ENCODE measurements at places on chromosomes 5 and 9.

DNA sequence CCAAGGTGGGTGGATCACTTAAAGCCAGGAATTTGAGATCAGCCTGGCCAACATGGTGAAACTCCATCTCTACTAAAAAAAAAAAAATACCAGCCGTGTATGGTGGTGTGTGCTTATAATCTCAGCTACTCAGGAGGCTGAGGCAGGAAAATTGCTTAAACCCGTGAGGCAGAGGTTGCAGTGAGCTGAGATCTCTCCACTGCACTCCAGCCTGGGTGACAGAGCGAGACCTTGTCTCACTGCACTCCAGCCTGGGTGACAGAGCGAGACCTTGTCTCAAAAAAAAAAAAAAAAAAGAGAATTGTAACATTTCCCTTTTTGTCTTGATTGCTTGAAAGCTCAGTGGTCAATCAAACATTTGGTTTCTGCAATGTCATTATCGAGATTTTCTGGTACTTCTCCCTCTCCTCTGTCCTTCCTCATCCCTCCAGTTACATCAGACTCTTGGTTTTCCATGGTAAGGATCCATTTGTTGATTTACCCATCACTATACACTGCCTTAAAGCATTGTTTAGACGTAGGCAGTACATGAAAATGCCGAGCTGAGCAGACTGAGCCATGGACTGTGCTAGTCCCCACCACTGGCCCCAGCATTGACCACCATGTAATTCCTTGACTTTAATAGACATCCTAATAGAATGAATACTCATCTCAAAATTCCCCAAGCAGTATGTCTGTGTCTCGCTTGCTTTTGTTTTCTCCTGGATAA, 11.5 kb upstream of the AIF1L start:
- DNase-seq: no peak

GRCh38 chr9:98374385-98375051, 119.1 kb upstream of the TBC1D2 start:
- DNase-seq: no peak

- no peak for DNase-seq
Measured at GRCh38 chr5:20678386-20678785, 690.4 kb upstream of the CDH18 start.

DNA sequence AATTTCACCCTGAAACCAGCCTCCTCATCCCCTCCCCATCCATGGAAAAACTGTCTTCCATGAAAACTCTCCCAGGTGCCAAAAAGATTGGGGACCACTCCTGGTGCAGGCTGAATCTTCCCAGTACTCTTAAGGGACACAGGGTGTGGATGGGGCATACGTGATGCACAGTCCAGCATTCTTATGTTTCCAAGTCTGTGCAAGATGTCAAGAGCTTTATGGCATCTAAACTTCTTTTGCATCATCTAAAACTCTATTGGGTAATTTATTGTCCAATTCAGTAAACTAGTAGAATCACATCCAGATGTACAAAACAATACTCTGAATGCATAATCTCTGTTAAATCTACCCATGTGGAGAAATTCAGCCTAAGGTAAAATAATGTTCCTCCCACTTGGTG, 9.3 kb upstream of the FGD3 start:
- no peak for DNase-seq

- peak; percentile 85 for DNase-seq
Measured at GRCh38 chr9:99823681-99824377, 2.1 kb downstream of the NR4A3 start.

DNA sequence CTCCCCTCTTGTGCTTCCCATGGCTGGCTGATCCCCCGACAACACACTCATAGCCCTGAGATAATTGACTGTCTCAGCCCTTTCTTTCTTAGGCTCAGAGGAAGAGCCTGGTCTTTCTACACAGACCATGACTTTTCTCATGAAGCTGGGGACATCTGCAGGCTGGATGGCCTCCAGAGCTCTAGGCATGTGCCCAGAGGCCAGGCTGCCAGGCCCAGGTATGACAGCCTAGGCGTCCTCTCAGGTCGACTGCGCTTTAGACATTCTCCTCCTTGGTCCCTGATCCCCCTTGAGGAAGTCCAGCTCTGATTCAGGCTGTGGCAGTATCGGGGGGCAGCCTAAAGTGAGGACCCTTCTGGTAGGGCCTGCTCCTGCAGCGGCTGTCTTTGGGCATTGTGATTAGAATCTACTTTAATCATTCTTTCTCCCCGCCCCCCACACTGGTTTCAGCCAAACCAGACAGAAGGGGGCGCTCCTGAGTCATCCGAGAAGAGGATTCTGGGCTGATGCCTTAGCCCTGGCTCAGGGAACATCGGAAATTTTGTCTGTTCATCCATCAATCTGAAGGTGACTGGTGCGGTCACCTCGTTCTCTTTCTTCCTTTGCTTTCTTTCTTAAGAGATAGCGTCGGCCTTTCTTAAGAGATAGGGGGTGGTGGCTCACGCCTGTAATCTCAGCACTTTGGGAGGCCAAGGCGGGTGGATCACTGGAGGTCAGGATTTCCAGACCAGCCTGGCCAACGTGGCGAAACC, 66.5 kb upstream of the HSPA9 start:
- DNase-seq: peak; percentile 91

GRCh38 chr5:26193626-26194025, 844.8 kb downstream of the CDH9 start:
- DNase-seq: no peak

- DNase-seq: no peak
Measured at GRCh38 chr5:52748590-52748989, 39.1 kb upstream of the ITGA1 start.

- DNase-seq: no peak
Measured at GRCh38 chr5:142316051-142316450, 8.8 kb downstream of the SPRY4 start.

DNA sequence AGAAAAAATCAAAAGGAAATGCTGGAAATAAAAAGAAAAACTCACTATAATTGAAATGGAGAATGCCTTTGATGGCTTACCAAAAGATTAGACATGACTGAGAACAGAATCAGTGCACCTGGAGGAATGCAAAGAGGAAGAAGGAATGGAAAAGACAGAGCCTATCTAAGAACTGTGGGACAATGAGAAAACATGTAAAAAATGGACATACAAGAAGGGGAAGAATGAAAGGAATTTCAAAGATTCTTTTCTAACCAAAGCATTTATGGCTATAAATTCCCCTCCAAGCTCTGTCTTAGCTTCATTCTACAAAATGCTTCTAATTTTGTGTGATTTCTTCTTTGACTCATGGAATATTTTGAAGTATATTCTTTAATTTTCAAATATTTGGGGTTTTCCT, 47.5 kb upstream of the CLK4 start:
- DNase-seq: no peak

- no peak for DNase-seq
Measured at GRCh38 chr9:10704720-10705119, 91.9 kb upstream of the PTPRD start.

GRCh38 chr5:56610093-56610698, 205.2 kb upstream of the MAP3K1 start:
- peak; percentile 52 for DNase-seq

Measured in activated CD4-positive, alpha-beta T cell treated with anti-CD3 and anti-CD28 coated beads for 48 hours (primary cell).